Left renal pelvis (tissue), 4 donors: ENCODE measurements at places on chromosomes 3 and 15. TPM values are rescaled to one million over a fixed set of nuclear protein-coding genes. Genes with fewer than 3 reads are reported as not detected.

DNA sequence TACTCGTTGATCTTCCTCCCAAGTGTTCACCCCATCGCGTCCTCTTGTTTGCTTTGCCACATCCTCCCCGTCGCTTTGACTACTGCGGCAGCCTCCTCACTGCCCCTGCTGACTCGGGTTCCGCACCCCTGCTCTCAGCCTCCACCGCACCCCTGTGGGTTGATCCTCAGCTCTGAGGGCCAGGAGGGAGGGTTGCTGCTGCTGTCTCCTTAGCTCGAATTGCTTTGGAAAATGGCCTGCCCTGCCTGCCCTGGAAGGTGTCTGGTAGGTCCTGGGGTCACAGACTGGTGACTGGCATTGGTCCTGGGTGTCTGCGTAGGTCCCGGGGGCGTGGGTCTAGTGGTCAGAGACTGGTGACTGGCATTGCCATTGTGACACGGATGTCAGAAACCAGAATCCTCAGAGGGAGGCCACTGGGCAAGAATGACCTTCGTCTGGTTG lies 9.4 kb downstream of the MUC4 start:
- no peak for DNase-seq

DNA sequence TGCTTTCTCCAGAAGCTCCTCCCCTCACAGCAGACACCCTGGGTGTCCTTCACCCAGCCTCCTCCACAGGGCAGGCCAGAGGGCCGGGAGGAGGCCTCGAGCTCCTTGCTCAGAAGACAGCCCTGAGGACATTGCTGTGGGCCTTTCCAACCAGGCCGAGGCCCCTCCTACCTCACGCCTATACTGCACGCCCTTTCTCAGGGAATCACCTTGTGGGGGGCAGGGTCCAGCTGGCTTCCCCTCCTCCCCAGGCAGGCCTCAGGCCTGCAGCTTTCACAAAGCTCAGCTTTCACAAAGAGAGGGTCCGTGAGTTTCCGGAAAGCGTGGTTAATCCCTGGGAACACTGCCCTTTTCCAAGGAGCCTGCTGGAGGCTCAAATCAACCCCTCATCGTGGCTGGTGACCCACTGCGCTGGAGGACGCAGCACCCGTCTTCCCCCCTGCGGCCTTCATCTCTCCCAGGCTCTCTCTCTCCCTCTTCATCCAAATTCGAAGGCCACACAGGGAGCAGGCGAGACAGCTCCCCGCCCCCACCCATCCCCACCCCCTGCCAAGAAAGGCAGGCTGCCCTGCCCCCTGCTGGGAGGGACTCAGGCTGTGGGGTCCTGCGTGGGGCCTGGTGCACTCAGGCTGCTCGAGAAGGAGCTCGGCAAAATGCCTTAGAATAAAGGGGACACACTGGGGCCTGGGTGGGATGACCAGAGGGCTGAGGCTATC lies 79.4 kb downstream of the OCA2 start:
- no peak for DNase-seq

- peak; percentile 40 for DNase-seq
Observed at GRCh38 chr3:15557511-15557946, 36.0 kb upstream of the COLQ start.

The DUOXA2 gene
- polyA plus RNA-seq, result not detected

The CYP1A1 gene
- not detected for polyA plus RNA-seq

The GHSR gene
- not detected for polyA plus RNA-seq

The NAA80 gene
- polyA plus RNA-seq, result 9.6 TPM

DNA sequence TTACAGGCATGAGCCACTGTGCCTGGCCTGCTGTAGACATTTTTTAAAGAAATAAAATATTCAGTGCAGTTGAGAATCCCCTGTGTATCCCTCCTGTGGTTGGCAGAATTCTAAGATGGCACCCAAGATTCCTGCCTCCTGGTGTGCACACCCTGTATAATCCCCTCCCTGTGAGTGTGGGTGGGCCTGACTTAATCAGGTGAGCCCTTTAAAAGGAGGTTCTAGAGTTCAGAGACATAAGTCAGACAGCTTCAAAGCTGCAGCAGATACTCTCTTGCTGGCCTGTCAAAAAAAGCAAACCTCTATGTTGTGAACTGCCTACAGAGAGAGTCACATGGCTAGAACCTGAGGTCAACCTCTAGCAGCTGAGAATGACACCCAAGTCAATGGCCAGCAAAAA lies 7.0 kb upstream of the VIPR1 start:
- no peak for DNase-seq

The LTF gene
- 2.9 TPM for polyA plus RNA-seq

- no peak for DNase-seq
Observed at GRCh38 chr3:60829058-60829457, 422.2 kb downstream of the FHIT start.

The C2CD4A gene
- polyA plus RNA-seq, result not detected

The GOLGA6D gene
- polyA plus RNA-seq, result not detected

- no peak for DNase-seq
Observed at GRCh38 chr3:190542846-190543245, 29.0 kb downstream of the IL1RAP start.

GRCh38 chr3:193788189-193788991 lies 195.4 kb downstream of the OPA1 start:
- DNase-seq, result no peak

The SPTSSB gene
- polyA plus RNA-seq, result 0.20 TPM

The CCDC80 gene
- 63.1 TPM for polyA plus RNA-seq

DNA sequence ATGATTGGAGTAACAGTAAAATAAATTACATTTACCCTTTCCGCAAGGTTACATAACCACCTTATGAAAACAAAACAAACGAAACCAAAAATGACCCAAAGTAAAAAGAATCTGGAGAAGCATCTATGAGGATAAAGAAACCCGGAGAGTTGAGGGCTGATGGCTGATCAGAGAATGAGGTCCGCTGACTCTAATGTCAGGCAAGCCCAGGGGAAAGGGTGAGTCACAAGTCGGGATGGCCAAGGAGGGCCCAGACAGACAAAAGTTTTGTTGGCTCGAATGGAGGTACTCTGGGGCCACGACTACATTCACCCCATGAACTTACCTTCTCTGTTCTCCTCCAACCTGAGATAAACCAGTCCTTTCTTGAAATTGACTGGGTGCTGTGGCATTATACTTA lies 95.7 kb downstream of the RORA start:
- DNase-seq, result no peak

The ACTC1 gene
- 1.1 TPM for polyA plus RNA-seq

The PRKCD gene
- polyA plus RNA-seq, result 19.9 TPM

The LRRIQ4 gene
- polyA plus RNA-seq, result 0.17 TPM

DNA sequence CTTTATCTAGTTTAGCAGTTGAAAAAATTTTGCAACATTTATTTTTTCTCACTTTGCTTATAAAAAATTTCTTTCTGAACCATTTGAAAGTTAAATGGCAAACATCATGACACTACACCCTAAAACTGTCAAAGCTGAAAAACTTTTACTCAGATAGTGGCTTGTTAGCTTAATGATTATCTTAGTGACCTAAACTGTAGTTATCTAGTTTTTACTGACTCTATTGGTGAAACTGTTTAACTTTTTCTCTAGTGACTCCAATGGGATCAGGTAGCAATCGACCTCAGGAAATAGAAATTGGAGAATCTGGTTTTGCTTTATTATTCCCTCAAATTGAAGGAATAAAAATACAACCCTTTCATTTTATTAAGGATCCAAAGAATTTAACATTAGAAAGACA lies 13.3 kb downstream of the FBXO22 start:
- DNase-seq, result no peak

The SLC51B gene
- polyA plus RNA-seq, result 10.9 TPM

- DNase-seq, result no peak
Observed at GRCh38 chr3:189386739-189387138, 215.0 kb downstream of the TPRG1 start.

- no peak for DNase-seq
Observed at GRCh38 chr3:48276911-48277641, 36.2 kb downstream of the ZNF589 start.
